ENCODE measurements at places on chromosomes 3 and 15.

DNA sequence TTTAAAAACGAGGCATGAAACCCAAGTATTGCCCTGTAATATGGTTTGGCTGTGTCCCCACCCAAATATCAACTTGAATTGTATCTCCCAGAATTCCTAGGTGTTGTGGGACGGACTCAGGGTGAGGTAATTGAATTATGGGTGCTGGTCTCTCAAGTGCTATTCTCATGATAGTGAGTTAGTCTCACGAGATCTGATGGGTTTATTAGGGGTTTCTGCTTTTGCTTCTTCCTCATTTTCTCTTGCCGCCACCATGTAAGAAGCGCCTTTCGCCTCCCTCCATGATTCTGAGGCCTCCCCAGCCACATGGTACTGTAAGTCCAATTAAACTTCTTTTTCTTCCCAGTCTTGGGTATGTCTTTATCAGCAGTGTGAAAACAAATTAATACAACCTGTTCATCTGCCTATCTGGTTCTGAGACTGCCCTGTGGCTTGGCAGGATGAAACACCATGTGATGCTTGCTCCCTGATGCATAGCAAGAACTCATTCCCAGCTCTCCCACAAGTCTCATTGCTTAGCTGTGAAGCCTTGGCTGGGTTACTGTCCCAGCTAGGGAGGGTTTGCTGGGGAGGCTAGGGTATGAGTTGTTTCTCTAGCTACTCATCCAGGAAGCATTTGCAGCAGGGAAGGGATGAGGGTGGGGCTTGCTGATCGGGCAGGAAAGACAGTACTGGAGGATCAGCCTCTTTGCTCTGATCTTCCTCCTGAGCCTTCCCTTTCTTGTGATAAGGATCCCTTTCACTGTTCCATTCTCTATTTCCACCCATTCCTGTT lies 3.7 kb upstream of the SQOR start:
- DNase-seq = no peak

- DNase-seq = no peak
These were observed 2.1 kb downstream of the SH3GL3 start for GRCh38 chr15:83449250-83449671.

GRCh38 chr3:69690-70089 lies 126.9 kb upstream of the CHL1 start:
- no peak for DNase-seq

DNA sequence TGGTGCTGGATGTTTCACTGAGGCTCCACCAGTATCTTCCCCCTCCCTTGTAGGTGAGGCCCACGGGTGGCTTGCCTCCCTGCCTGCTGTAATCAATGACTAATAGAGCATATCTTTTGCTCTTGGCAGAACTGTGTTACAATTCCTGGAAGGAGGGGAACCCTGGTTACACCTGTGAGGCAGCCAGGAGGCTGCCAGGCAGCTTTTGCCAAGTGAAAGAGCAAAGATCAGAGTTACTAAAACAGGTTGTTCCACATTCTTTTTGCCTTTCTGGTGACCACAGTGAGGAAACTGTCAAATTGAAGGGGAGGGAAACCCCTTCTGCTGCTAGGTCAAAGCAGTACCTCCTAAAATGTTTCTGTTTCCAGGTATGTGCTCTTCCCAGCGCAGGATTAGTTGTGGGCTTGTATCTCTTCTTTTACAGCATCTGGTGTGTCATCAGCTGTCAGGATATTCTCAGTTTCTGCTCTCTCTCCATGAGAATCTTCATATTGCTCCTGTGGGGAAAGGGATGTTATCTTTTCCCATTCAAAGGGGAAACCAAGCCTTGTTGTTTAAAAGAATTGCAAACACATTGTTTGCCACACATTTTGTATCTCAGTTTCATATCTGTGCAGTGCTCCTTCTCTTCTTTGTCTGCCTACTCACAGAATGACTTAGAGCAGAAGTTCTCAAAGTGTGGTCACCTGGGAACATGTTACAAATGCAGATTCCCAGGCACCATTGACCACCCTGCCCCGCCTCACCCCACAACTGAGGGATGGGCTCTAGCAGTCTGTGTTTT lies 137.4 kb upstream of the UMPS start:
- no peak for DNase-seq

GRCh38 chr3:143699424-143699823 lies 148.8 kb downstream of the SLC9A9 start:
- DNase-seq = no peak

DNA sequence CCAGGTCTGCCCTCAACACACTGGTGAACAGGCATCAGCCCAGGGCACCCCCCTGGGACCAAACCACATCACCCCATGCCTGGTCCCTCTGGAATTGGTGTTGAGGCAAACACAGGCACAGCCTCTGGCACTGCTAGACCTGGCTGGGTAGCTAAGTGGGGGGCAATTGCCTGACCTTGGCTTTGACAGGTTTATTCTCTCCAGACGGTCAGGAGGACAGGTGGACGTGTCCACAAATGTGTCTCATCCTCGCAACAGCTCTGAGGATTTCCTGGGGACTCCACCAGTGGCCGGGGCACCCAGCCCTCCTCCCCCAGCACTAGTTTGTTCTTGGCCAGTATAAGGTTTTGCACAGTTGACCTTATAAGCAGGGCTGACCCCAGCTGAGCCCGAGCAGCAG lies 31.3 kb downstream of the TKT start:
- DNase-seq = no peak

DNA sequence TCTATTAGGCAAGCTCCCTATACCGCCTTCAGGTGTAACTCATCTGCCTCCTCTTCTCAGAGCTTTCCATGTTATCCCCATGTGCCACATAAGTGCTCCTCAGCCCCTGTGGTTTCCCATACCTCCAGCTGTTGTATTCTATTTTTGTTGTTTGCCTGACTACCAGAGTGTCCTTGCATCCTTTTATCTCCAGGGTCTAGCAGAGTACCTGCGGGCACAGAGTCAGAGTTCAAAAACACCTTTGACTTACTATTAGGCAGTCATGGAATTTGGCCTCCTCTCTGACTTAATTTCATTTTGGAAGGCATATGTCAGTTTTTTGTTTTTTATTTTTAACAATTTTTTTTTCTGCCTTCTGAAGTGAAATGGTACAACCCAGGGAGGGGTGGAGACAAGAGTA lies 7.1 kb downstream of the GPR87 start:
- no peak for DNase-seq

DNA sequence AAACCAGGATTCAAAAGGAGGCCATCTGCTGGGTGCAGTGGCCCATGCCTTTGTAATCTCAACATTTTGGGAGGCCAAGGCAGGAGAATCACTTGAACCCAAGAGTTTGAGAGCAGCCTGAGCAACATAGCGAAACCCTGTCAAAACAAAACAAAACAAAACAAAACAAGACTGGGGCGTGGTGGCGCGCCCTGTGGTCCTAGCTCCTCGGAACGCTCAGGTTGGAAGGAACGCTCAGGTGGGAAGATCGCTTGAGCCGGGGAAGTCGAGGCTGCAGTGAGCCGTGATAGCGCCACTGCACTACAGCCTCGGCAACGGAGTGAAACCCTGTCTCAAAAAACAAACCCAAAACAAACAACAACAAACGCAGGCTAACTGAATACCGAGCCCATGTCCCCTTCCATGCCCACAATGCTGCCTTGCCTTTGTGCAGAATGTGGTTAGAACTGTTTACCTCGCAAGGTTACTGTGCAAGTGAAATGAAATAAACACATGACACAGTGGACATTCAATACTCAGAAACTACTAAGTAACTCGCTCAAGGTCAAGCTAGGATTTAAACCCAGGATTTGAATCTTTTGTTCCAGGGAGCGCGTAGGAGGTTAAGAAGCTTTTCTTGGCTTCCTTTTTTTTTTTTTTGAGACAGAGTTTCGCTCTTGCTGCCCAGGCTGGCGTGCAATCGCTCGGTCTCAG lies 766 bp upstream of the EMC4 start:
- DNase-seq = no peak

DNA sequence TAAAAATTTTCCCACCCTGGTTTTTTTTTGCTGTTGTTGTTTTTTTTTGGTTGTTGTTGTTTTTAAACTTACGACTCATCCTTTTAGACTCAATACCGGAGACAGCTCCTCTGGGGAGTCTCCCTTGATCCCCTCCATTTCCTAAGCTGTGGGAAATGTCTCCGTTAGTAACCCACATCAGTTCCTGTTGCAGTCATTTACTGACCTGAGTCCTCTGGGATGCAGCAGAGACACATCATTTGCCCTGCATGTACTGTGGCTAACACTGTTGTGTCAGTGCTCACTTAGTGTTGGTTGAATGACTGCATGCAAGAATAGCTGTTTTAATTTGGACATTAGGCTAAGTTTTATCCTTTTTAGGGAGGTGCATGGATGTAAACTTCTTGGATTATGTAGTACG lies 83.8 kb downstream of the MBNL1 start:
- no peak for DNase-seq

DNA sequence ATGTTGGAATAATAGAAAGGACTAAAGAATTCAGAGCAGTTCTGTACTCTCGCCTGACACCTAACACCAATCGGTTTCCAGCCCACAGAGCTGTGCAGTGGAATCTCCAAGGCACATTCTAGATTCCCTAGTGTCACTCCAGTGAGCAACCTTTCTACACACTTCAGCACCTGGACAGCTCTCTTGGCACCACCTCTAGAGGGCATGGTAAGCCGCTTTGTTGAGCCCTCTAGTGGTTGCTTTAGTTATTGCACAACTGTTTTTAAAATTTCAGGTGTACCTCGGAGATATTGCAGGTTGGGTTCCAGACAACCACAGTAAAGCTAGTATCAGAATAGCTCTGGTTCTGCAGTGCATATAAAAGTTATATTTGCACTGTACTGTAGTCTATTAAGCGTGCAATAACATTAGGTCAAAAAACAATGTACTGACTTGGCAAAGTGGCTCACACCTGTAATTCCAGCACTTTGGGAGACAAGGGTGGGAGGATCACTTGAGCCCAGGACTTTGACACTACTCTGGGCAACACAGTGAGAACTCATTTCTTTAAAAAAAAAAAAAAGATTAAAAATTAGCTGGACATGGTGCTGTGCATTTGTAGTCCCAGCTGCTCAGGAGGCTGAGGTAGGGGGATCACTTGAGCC lies 26.5 kb upstream of the ERC2 start:
- DNase-seq = peak; percentile 86

GRCh38 chr15:25504307-25504706 lies 65.5 kb upstream of the UBE3A start:
- no peak for DNase-seq

GRCh38 chr3:177015881-177016280 lies 181.4 kb downstream of the TBL1XR1 start:
- DNase-seq = no peak

GRCh38 chr3:45100981-45101407 lies 45.2 kb downstream of the CDCP1 start:
- DNase-seq = no peak

- DNase-seq = no peak
These were observed 59.1 kb upstream of the UMPS start for GRCh38 chr3:124671106-124671505.

GRCh38 chr3:139044366-139045210 lies at the start of gene PRR23C:
Gene PRR23C (minus strand): TSS chr3:139044892. CDS start chr3:139044620, 272 bp downstream.
- DNase-seq = no peak

DNA sequence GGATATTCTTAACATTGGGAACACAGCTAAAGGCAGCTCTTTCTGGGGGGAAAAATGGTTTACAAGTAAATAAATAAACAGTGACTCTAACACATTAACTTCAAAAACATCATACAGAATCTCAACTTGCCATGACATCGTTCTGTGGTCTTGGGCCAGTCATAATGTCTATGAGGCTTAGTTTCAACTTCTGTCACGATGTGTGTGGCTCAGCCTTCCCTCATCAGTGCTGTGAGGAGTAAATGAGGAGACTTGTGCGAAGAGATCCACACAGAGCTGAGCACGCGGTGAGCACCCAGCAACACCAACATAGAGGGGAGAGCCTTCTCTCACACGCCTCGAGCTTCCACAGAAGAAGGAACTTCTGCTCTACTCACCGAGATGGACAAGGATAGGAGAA lies 49.0 kb downstream of the DZIP1L start:
- DNase-seq = no peak

- no peak for DNase-seq
These were observed 26.6 kb downstream of the MASP1 start for GRCh38 chr3:187264911-187265310.

DNA sequence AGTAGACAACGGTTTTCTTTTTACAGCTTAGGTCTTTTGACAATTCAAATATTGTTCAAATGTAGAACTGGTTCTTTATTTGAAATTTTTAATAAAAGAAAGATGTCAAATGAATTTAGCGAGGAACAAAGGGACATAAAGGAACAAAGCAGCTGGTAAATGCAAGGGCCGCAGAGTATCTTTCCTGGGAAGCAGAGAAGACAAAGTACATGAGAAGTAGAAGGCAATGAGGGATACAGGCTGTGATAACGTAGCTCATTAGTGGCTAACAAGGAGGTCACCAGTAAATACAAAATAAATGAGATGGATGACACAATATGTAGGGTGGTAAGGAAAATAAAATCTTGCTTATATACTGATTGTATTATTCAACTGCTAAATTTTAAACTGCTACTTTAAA lies 762.8 kb downstream of the VGLL3 start:
- DNase-seq = no peak

GRCh38 chr3:10707400-10708215 lies 108.4 kb upstream of the SLC6A11 start:
- DNase-seq = no peak

DNA sequence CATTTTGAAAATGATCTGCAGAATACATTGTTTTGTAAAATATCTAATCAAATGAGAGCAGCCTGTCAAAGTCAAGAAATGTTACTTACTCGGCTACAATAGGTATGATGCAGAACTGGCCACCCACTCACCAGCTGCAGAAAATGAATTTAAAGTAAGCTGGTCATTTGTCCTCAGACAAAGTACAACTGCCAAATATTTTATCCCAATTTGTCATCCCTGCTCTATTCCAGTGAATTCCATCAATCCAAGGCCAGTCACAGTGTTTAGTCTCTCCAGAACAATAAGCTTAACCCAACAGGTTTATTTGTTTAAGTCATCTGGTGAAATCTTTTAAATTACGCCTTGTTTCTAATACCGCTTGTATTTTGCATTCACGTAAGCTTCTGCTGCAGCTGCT lies 46.6 kb upstream of the TCF12 start:
- DNase-seq = no peak

GRCh38 chr3:5047764-5048419 lies 68.7 kb downstream of the BHLHE40 start:
- no peak for DNase-seq

DNA sequence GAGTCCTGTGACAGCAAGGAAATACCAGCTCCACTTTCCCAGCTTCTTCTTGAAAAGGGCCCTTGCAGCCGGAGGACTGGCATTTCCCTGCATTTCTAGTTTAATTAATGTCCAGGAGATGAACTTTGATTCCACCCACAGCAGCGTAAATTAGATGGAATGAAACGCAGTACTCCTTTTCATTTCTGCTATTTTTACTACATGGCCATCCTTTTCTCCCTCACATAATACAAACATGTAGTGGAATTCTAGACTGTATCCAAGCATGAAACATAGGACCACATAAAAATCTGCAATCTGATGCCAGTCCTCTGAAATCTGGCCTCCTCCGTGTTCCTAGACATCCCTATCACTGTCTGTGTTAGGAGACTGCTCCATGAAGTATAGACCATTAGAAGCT lies 403.2 kb downstream of the NR2F2 start:
- DNase-seq = no peak
